AG09309 (cell line): ENCODE measurements at places on chromosomes 11 and 22.
A peak's percentile ranks its signal among the peaks of the same experiment; 100 is the strongest.

DNA sequence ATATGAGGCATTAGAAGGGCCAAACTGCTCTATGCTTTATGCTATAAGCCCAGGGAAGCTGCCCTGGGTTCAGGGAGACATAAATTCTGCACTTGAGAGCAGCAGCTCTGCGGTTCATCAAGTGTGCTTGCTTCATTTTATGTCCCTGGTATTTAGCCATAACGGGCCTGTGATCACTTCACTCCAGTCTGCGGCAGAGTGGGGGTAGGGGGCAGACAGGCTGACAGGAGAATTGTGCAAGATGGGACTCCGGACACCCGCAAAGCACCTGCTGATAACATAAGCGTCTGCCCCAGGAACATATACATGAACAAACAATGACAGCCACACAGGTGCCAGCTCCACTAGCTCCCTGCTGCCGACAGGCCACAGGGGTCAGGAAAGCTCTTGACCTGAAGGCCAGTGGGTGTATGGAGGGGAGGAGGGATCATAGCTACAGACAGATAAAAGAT, 56.1 kb downstream of the SMCO4 start:
- no peak for DNase-seq

- peak; percentile 78 for DNase-seq
Observed at GRCh38 chr11:67032830-67033551, 10.1 kb downstream of the SYT12 start.

DNA sequence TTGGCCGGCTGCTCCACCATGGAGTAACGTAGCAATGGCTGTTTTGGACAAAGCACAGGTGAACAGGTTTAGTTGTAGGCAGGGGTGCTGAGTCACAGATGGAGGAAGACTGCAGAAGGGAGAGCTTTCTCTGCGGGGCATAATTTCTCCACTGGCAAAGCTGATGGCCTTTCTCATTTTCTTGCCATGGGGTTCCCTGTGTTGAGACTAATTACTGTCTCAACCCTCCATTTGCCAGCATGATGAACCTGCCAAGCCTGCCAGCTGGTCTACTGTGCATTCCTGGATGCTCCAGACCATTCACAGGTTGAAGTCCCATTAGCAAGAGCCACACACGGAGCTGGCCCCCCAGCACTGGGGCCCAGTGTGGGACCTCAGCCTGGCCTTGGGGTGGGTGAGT, 202.4 kb downstream of the BARX2 start:
- no peak for DNase-seq

DNA sequence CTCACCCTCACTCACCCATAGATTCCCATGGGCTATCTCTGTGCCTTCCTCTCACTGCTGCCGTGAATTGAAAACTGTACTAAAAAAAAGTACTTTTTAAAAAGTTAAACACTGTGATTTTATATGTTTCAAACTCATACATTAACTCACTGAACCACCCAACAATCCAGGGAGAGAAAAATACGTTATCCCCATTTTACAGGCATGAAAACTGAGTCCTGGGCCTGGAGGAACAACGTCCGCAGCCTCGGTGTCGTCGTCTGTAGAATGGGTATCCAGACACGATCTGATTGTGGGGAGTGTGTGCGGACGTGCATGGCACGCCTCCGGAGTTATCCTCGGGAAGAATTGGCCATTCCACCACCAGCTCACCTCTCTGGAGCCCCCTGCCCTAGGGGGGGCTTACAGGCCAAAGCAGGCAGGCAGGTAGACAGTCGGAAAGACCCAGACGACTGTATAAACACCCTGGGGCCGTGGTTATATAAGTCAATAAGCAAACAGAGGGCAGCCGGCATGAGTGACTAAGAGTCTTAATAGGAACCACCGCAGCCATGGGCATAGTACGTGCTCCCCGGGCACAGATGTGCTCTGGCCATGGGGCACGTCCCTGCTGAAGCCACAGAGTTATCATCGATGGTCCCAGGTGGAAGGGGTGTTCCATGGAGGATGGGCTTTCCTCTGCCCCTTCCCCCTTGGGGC, 7.1 kb upstream of the PDGFB start:
- no peak for DNase-seq

DNA sequence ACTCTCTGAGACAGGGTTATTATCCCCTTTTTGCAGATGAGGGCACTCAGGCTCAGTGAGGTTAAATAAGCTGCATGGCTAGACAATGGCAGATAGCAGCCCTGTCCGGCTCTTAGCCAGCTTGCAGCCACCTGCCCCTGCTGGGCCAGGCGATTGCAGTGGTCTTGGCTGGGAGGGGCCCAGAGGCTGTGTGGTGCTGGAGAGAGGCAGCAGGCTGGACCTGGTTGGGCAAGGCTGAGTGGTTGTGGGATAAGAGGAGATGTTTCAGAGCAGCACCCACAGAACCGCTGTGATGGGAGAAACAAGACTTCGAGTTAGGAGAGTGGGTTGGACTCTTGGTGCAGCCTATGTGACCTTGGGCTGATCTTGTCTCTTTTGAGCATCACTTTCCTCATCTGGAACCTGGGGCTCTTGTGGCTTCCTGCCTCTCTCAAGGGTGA, 25.5 kb downstream of the PTPRJ start:
- DNase-seq = no peak

DNA sequence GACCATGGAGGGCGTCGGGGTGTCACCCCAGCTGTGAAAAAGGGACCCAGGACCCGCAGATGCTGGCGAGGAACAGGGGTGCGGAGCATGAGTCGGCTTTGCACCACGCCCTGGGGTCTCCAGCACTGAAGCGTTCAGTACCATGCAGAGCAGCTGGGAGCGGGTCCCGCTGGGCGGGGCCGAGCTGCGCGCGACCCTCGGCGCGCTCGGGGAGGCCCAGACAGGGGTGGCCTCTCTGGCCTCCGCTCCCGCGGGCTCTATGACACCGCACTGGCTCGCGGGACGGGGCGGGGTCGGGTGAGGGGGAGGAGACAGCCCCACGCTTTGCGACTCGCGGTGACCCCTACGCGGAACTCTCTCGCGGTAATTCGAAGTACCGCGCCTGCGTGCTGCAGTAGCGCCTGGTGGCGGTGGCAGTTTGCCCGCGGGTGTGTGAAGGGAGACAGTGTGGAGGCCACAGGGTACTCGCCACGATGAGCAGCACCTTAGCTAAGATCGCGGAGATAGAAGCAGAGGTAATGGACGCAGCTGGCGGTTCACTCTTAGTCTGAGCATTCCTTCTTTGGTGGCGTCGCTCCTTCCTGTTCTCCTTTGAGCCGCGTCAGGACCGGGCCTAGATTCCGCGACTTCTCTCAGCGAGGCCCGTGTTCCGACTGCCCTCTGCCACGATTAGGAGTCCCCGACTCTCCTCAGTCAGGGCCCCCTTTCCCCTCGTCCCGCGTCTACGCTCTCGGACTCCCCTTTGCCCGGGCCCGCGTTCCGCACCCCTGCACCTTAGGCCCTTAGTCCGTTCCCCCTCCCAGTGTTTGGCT, at the start of gene DRG1:
Gene DRG1, plus strand, starts transcription at position 394 of the 812 bp plus-strand sequence. Its CDS starts 80 bp downstream, at position 474.
- DNase-seq = peak; percentile 71
